ENCODE measurements at places on chromosomes 3 and 15.

DNA sequence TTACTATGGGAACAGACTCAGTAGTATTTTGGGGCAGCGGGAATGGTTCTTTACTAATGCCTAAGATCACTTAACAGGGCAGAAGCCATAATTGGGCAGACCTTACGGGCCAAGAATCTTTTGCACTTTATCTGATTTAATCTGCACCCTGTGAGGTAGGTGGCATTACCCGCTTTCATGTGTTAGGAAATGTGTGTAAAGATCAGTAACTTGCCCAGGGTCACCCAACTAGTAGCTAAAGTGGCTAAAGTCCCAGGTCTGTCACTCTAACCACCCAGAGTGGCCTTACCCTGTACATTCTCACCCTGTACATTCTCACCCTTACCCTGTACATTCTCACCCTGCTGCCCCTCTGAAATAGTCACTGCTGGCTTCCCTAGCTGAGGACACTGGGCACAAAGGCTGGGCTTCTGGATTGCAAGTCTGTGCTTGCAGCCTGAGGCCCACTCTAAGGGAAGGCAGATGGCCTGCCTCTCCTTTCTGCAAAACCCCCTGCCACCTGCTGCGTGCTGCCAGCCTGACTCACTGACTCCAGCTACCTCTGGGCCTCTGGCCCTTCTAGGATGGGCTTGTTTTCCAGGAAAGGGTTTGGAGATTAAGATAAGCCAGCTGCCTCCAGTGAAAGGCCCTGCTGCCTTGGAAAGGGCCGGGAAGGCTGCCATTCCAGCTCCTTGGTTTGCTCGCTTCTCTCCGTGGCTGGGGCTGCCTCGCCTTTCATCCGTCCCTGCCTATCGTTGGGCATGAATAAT, 37.5 kb upstream of the MYZAP start:
- no peak overlapping the region for H3K27ac ChIP-seq
- no peak overlapping the region for H3K4me3 ChIP-seq
- no peak for DNase-seq
- no peaks in the 10 kb centered on the region for H3K27me3 ChIP-seq

GRCh38 chr15:50758712-50759205, 6.7 kb downstream of the SPPL2A start:
- no peaks in the 10 kb centered on the region for H3K27me3 ChIP-seq
- DNase-seq = no peak
- no peak overlapping the region for H3K27ac ChIP-seq
- no peaks in the 10 kb centered on the region for H3K36me3 ChIP-seq
- no peak overlapping the region for H3K4me3 ChIP-seq

- H3K27me3 ChIP-seq = no peaks in the 10 kb centered on the region
- H3K4me3 ChIP-seq = no peak overlapping the region
- H3K4me1 ChIP-seq = no peaks in the 10 kb centered on the region
- DNase-seq = peak; percentile 55
Observed at GRCh38 chr15:41989573-41990242, 17.4 kb upstream of the EHD4 start.

- no peaks in the 10 kb centered on the region for H3K36me3 ChIP-seq
- no peak overlapping the region for H3K27ac ChIP-seq
- no peak for DNase-seq
- no peaks in the 10 kb centered on the region for H3K27me3 ChIP-seq
- H3K4me1 ChIP-seq = peaks cover 16% of the 10 kb centered on the region
- no peak overlapping the region for H3K4me3 ChIP-seq
Observed at GRCh38 chr3:16239780-16240179, 25.0 kb downstream of the DPH3 start.

DNA sequence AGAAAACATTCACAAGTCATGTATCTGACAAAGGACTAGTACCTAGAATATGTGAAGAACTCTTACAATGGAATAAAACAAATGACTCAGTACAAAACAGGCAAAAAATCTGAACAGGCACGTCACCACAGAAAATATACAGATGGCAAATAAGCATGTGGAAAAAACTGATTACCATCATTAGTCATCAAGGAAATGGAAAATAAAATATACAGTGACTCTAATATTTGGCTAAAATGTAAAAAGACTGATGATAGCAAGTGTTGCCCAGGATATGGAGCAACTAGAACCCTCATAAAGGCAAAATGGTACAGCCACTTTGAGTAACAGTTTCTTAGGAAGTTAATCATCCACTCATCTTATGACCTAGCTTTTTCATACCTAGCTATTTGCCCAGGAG, 95.8 kb upstream of the ABHD17C start:
- H3K27ac ChIP-seq = no peak overlapping the region
- no peak overlapping the region for H3K4me3 ChIP-seq
- H3K36me3 ChIP-seq = no peaks in the 10 kb centered on the region
- DNase-seq = no peak

- H3K27ac ChIP-seq = no peak overlapping the region
- no peak overlapping the region for H3K4me3 ChIP-seq
- DNase-seq = no peak
- H3K27me3 ChIP-seq = no peaks in the 10 kb centered on the region
- no peaks in the 10 kb centered on the region for H3K4me1 ChIP-seq
Observed at GRCh38 chr15:27480642-27481041, 509.7 kb downstream of the GABRG3 start.

DNA sequence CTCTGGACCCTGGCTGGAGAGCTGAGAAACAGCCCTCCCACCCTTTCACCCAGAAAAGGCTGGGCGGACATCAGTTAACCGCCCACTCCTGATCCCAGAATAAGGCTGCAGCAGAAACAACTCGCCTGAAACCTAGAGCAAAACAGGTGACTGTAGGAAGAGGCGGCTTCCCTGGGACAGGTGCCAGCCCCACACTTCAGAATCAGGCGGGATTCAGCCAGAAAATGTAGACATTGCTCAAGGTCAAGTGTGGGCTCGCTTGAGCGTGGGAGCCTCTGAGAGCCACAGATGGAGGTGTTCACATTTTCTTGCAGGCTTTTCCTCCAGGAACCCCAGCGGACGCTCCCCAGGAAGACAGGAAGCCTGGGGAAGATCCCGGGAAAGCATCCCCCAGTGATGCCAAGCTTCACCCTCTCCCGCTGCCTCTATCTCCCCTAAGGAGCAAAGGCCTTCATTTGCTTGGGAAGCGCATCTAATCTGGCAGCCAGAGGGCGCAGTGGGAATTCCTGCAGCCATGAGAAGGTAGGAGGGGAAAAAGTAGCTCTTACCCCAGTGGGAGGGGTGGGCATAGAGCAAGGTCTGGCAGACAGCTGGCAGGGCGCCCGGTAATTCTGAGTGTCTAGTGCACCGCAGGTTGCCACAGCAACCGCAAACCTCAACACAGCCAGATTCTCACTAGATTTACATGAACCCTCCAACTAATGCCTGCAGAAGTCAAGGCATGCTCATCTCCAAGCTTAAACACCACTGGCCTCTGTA, 77.7 kb downstream of the OCA2 start:
- H3K27ac ChIP-seq = no peak overlapping the region
- no peaks in the 10 kb centered on the region for H3K27me3 ChIP-seq
- H3K4me3 ChIP-seq = no peak overlapping the region
- H3K4me1 ChIP-seq = no peaks in the 10 kb centered on the region

GRCh38 chr15:98233873-98234272, 273.4 kb downstream of the ARRDC4 start:
- H3K4me3 ChIP-seq = no peak overlapping the region
- no peak for DNase-seq
- no peaks in the 10 kb centered on the region for H3K4me1 ChIP-seq
- no peak overlapping the region for H3K27ac ChIP-seq
- no peaks in the 10 kb centered on the region for H3K36me3 ChIP-seq
- H3K27me3 ChIP-seq = no peaks in the 10 kb centered on the region

DNA sequence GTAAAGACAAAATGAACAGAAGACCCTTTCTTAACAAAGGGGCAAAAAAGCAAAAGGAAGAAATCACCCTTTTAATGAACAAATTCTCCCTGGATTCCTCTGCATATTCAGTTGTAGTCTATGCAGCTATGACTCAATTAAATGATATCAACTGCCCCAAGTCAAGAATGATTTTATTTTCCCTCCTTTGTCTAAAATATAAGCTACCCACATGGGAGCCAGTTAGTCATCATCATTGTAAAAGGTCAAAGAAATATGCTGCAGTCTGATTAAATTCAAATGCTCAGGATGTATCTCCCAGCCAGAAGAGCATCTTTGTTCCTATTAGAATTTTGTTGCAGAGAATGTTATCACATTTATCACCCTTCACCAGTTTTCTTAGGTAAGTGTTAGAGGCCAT, 84.0 kb downstream of the SST start:
- H3K36me3 ChIP-seq = no peaks in the 10 kb centered on the region

GRCh38 chr15:35925275-35926006, 379.5 kb upstream of the DPH6 start:
- no peaks in the 10 kb centered on the region for H3K36me3 ChIP-seq
- H3K4me3 ChIP-seq = no peak overlapping the region
- DNase-seq = peak; percentile 12
- H3K27ac ChIP-seq = no peak overlapping the region
- H3K4me1 ChIP-seq = peaks cover 7% of the 10 kb centered on the region
- H3K27me3 ChIP-seq = no peaks in the 10 kb centered on the region

GRCh38 chr3:133441867-133442270, 42.0 kb downstream of the BFSP2 start:
- H3K4me1 ChIP-seq = no peaks in the 10 kb centered on the region
- H3K27me3 ChIP-seq = no peaks in the 10 kb centered on the region
- H3K27ac ChIP-seq = no peak overlapping the region
- no peak for DNase-seq

DNA sequence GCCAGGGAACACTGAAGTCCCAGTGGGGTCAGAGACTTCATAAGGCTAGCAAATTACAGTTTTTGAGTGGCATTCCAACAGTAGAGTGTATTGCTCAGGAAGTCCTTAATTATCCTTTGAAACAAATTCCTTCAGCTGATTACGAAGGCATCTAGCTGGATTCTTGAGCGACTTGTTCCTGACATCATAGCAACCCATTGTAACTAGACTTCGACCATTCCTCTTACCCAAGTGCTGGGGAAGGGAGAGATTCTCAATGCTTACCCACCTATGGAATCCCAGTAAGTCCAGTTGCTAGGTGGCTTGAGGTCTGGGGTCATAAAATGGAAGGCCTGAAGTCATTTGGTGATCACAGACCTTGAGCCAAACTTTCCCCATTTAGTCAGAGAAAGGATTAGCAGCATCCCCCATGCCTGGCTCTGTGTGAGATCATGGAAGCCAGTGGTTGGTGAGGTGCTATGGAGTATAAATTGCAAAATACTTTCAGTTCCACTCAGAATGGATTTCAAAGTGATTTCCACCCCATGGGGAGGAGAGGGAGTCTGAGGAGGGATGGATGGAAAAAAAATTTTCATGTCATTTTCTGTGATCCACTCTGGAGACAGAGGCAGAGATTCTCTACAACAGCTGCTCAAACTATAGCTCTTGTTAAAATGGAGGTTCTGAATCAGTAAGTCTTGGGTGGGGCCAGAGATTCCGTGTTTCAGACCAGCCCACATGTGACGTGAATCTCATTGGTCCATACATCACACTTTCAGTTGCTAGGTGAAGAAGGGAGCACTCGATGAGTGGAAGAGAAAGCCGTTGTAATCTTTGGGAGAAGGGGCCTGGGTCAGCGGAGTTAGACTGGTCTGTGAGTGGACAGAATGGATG, 45.7 kb downstream of the CD86 start:
- H3K4me3 ChIP-seq = no peak overlapping the region
- H3K36me3 ChIP-seq = no peaks in the 10 kb centered on the region
- 0 out of 2 replicates have a peak, but pooled peaks cover 14% of the 10 kb centered on the region for H3K27me3 ChIP-seq
- no peaks in the 10 kb centered on the region for H3K4me1 ChIP-seq

DNA sequence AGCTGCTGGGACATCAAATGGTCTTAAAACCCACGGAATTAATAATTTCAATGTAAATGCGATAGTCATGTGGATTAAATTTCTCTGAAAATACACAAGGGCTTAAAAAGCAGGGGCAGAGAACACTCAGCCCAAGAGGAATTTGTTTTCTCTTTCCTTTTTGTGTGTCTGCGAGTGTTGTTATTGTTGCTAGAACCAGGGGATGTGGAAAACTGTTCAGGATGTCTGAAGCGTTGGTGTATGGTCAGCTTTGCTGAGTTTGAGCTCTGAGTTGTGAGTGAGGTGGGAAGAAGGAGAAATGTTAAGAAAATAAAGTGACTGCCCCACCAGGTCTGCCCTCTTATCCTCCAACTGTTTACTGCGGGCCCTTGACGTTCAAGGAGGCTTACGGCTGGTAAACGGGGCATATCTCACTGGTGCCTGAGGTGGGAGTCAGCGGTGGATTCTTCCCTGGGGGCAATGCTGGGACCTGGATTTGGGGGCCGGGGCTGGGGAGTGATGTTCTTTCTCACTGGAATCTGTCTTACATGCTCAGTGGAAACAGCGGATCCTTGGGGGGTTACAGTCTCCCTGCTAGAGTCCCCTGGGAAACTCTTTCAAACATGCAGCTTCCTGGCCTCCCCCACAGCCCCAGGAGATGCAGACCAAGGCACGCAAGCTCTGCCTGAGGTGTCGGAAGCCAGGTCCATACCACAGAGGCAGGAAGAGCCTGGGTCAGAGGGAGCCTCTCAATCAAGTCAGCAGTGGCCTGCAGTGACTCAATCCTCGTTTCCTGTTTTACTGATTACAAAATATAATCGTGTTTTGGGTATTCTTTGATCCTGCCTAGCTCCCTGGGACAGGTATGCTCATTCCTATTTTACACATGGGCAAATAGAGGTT, 41.8 kb downstream of the ITGA11 start:
- H3K27me3 ChIP-seq = peaks cover 12% of the 10 kb centered on the region
- peaks cover 3% of the 10 kb centered on the region for H3K4me1 ChIP-seq
- H3K27ac ChIP-seq = no peak overlapping the region
- DNase-seq = no peak

GRCh38 chr15:56869573-56869972, 48.9 kb upstream of the TCF12 start:
- H3K36me3 ChIP-seq = no peaks in the 10 kb centered on the region
- DNase-seq = peak; percentile 33
- H3K4me3 ChIP-seq = no peak overlapping the region
- peaks cover 6% of the 10 kb centered on the region for H3K4me1 ChIP-seq
- no peak overlapping the region for H3K27ac ChIP-seq

DNA sequence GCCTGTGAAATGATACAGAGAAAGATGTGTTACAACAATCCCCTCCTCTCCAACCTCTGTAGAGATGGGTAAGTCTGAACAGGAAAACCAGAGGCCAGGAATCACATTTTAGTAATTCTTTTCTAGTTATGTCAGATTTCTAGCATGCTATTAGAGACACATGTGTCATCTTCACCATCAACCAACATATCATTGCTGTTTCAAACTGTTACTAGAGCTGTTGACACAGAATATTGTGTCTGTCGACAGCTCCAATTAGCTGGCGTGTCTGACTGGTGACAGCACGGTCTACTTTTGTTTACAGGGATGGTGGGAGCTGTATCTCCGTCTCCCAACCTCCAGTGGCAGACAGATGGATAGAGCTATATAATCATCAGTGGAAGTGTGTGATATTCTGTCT, 393.2 kb downstream of the SOX2 start:
- no peak for DNase-seq
- no peak overlapping the region for H3K27ac ChIP-seq
- H3K4me3 ChIP-seq = no peak overlapping the region

GRCh38 chr3:137946356-137946973, 63.5 kb upstream of the CLDN18 start:
- no peaks in the 10 kb centered on the region for H3K36me3 ChIP-seq
- H3K4me1 ChIP-seq = no peaks in the 10 kb centered on the region
- H3K4me3 ChIP-seq = no peak overlapping the region
- no peaks in the 10 kb centered on the region for H3K27me3 ChIP-seq
- H3K27ac ChIP-seq = no peak overlapping the region
- peak; percentile 71 for DNase-seq

GRCh38 chr3:157130467-157131251, 29.3 kb downstream of the CCNL1 start:
- peak overlapping the region; percentile 99 for H3K27ac ChIP-seq
- H3K4me3 ChIP-seq = peak overlapping the region; percentile 36
- no peaks in the 10 kb centered on the region for H3K36me3 ChIP-seq
- DNase-seq = peak; percentile 80
- H3K4me1 ChIP-seq = peaks cover 87% of the 10 kb centered on the region

All from HCT116 (cell line).